ENCODE measurements at places on chromosomes 16 and 17.
A peak's percentile ranks its signal among the peaks of the same experiment; 100 is the strongest.

DNA sequence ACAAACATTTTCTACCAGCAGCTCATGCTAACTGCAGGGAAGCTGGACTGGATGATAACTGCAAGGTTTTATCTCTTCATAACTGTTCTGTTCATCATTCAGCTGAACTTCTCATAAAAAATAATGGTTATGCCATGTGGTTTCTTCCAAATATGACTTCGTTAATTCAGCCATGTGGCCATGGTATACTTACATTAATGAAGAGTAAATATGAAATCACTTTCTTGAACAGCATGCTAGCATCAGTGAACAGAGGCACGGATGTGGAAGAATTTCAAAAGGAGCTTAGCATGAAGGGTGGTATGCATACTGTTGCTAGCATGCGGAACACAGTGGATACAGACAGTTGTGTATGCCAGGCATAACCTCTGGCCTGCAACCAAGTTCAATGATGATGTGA lies 1417.0 kb upstream of the CDH8 start:
- DNase-seq: no peak

GRCh38 chr17:81842725-81843504 lies 8.1 kb upstream of the PPP1R27 start:
- DNase-seq: peak; percentile 80

DNA sequence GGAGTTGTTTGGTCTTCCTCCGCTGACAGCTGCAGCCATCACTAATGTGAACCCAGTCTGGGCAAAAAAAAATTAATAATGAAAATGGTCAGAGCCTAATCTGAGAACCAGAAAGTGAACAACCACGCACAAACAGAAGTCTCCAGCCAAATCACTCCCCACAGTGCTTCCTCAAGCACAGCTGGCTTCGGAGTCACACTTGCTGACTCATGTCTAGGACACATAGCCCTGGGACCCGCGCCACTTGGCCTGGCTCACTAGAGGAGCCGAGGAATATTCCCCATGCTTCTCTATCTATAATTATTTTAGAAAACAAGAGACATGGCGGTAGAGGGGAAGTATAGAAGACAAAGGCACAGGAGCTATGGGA lies 109.1 kb downstream of the ZFHX3 start:
- DNase-seq: peak; percentile 41

GRCh38 chr17:6473128-6473767 lies 29.0 kb downstream of the PIMREG start:
- DNase-seq: peak; percentile 71

DNA sequence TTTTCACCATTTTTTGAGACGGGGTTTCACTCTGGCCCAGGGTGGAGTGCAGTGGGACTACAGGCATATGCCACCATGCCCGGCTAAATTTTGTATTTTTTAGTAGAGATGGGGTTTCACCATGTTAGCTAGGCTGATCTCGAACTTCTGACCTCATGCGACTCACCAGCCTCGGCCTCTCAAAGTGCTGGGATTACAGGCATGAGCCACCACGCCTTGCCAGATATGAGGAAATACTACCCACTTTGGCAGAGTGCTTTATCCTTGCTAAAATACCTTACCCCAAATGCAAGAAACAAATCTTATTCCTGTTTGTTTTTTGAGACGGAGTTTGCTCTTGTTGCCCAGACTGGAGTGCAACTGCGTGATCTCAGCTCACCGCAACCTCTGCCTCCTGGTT lies 62.9 kb upstream of the MGAT5B start:
- DNase-seq: peak; percentile 20

Data from amniotic epithelial cell (primary cell).